CD4-positive, alpha-beta T cell treated with Interleukin-12 subunit alpha and Interleukin-12 subunit beta, for 1 hour (primary cell): ENCODE measurements at places on chromosomes 16 and 17.
A peak's percentile ranks its signal among the peaks of the same experiment; 100 is the strongest.

DNA sequence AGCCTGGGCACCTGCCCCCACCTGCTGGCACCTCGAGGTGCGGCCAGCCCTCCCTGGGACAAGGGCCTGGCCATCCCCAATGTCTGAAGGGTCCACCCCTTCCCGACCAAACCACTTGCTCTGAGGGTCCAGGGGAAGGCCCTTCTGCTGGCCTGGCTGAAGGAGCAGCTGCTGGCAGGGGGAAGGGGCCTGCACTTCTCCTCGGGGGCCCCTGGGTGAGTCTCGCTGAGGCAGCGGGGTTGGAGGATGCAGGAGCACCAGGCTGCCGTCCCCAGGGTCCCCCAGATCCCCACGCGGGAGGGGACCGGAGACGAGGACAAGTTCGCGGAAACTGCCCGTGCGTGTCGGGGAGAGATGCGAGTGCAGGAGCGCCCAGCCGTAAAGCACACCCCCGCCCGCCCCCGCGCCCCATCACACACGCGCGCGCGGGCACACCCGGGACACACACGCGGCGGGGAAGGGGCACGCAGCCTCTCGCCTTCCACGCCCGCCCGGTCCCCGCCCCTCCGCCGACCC is 725 bp upstream of the CACNA1H start:
- DNase-seq, result peak; percentile 41

DNA sequence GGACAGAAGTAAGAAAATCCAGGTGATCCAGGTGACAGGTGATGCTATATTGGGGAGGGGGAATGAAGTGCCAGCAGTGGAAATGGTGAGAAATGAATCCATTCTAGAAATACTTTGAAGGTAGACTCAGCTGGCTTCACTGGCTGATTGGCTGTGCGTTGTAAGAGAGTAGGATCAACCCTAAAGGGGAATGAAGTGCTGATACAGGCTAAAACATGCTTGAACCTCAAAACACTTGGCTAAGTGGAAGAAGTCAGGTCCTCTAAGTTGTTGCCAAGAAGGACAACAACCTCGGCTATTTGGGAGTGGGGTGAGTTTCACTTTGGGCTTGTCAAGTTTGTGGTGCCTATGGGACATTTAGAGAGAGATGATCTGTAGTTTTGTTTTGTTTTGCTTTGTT is 24.1 kb upstream of the SCNN1B start:
- no peak for DNase-seq

- DNase-seq, result no peak
Observed at GRCh38 chr16:70481929-70482536, 27.6 kb downstream of the FCSK start.

DNA sequence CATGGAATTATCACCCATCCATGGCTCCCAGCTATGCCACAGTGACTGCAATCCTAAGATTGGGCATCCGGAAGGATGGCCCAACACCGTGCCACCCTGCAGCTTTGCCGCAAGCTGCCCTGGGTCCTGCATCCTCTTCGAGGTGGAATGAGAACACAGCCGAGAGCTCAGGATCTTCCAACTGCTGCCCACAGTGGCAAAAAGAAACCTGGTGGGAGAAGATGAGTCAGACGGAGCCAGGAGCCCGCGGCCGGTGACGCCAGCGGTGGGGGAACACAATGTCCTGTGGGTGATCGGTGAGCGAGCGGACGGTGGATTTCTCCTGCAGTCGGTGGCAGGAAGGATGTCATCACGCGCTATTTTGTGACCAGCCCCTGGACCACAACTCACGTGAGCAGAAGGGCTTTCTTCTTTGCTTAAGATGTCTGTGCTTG is 20.1 kb downstream of the CD7 start:
- peak; percentile 83 for DNase-seq

- no peak for DNase-seq
Observed at GRCh38 chr16:87826798-87827587, 42.3 kb downstream of the SLC7A5 start.

DNA sequence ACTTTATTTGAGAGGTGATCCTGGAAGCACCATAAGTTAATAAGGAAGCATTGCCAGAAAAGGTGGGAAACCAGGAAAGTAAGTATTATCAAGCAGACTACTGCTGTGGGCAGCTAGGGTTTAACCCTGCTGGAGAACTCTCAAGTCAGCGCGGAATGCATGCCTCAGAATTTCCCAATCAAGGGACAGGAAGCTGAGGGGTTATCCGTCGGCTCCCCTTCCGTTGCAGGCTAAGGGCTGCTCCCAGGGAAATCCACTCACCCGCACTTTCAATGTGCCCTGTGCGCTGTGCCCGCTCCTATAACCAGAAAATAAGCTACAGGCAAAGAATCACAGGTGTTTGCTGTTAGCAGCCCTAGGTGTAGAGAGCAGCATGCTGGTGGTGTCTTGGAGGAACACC is 138.5 kb upstream of the CACNG3 start:
- DNase-seq, result no peak

DNA sequence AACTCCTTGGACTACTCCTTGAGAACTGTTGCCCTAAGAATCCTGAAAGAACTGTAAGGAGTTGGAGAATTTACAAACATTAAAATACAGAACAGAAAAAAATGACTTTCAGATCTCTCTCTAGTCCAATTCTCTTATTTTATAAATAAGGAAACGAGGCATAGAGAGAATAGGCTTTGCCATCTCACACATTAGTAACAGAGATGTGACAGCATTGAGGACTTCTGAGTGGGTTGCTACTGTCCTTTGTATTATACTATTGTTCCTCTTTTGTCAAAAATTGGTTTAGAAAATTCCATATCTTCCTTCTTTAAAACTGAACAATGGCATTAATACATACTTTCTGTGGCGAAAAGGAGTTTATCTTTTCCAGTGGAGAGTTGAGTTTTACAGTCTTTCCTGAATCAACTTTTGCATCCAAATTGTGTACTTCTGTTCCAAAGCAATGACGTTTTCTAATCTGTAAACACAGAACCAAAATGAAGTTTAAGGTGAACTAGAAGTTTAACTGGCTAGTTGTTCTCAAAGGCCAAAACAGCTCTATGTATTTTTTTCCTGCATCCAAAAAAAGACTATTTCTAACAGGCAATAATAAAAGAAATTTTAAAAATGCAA is 16.5 kb downstream of the BRIP1 start:
- no peak for DNase-seq

GRCh38 chr16:29809850-29810698 is 1.9 kb upstream of the PRRT2 start:
- peak; percentile 66 for DNase-seq

DNA sequence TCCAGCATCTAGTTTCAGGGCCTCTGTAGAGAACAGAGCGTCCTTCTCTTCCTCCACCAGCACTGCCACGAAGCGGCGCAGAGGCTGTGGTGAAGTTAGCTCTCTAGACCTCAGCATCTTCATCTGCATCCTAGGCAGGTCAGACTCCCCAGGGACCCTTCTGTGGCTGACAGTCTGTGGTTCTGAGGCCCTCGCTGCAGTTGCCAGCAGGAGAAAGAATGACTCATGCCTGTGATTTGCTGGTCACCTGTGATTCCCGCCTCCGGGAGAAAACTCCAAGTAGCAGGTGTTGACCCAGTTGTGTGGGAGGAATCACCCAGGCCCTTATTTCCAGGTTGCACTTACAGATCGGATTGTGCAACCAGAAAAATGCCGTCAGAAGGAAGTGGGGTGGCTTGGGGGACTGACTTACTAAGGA is 117.3 kb upstream of the CACNG5 start:
- no peak for DNase-seq

GRCh38 chr16:56277075-56277474 is 85.8 kb downstream of the GNAO1 start:
- no peak for DNase-seq

DNA sequence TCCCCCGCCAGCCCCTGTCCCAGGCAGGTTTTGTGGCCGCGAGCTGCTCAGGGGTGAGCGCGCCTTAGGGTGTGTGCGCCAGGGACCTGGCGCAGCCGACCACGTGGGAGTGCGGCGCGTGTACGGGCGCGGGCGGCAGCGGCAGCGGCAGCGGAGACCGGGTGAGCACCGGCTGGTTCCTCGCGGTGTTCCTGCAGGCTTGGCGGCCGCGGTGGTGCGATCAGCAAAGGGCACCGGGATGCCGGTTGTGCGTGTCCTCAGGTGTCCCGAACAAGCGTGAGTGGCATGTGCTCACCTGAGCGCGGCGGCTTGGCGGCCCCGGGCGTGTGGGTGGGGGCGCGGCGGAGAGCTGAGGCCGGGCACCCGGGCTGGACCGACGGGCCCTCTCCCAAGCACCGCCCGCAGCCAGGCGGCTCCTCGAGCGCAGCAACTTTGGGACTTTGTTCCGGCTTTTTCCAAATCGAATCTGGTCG is 381 bp upstream of the HSD11B2 start:
- DNase-seq, result no peak

GRCh38 chr17:57096472-57097202 is 11.6 kb downstream of the AKAP1 start:
- no peak for DNase-seq

- no peak for DNase-seq
Observed at GRCh38 chr16:87317750-87318644, 805 bp upstream of the C16orf95 start.

DNA sequence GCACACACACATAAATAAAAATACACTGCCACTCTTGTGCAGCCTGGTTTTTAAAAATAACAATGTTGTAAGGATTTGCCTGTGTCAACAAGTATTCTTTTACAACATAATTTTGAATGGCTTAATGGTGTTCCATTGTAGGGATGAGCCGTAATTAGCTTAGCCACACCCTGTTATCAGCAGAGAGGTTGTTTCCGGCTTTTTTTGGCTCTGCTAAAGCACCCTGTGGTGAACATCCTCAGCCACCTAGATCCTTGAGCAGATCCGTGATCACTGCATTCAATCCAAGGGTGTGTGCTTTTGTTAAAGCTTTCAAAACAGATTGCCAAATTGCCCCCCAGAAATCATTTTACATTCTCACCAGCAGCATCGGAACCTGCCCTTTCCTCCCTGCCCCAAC is 7.0 kb downstream of the KATNB1 start:
- DNase-seq, result no peak

DNA sequence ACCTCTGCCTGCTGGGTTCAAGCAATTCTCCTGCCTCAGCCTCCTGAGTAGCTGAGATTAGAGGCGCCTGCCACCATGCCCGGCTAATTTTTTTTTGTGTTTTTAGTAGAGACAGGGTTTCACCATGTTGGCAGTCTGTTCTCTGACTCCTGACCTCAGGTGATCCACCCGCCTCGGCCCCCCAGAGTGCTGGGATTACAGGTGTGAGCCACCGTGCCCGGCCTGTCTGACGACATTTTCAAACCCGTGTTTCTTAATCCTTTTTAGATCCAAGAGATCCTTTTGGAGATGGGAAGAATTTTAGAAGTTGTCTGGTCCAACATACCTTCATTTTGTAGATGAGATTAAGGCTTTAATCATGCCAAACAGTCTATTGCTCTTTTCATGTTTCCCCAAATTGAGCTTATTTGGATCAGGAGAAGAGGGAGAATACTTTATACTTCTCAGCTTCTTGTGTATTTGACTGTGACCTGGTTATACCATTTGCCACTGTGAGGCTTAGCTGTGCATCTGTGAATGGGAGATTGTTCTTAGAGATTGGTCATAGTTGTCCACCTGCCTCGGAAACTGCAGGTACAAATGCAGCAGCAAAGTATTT is 25.8 kb downstream of the USP10 start:
- no peak for DNase-seq

GRCh38 chr16:86755571-86756006 is 177.2 kb downstream of the FOXL1 start:
- no peak for DNase-seq

GRCh38 chr17:45924332-45924820 is 30.0 kb downstream of the MAPT start:
- DNase-seq, result no peak

DNA sequence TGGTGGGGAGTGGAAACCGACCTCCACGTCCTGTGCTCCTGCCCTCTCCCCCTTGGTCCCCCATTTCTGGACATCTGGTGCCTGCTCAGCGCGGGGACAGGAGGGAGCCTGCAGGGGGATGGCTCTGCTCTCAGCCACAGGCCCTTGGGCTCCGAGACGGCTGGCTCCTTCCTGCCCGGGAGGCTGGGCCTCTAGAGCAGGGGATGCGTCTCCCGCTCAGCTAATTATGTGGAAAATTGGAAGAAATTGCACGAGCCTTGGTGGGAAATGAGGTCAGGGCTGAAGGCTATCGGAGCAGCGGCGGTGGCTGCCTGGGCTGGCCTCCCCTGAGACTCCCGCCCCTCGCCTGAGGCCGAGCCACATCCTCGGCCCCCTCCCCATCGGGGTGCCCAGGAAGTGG is 154.6 kb upstream of the CIBAR2 start:
- DNase-seq, result no peak
